ENCODE measurements at places on chromosomes 1 and 21. TPM values are rescaled to one million over a fixed set of nuclear protein-coding genes. Genes with fewer than 3 reads are reported as not detected.

The LAPTM5 gene
- not detected for total RNA-seq

The ASCL5 gene
- total RNA-seq: not detected

The ZNF648 gene
- total RNA-seq: not detected

The PLA2G2E gene
- total RNA-seq: not detected

The KCNT2 gene
- 4.8 TPM for total RNA-seq

Data from smooth muscle cell of the umbilical artery (primary cell).